Frontal cortex (tissue), 4 donors: ENCODE measurements at places on chromosomes 3 and 15. TPM values are rescaled to one million over a fixed set of nuclear protein-coding genes. Genes with fewer than 3 reads are reported as not detected.

Gene C2CD4A
- under 0.01 TPM for total RNA-seq

Gene CLDN16
- 1.6 TPM for total RNA-seq

Gene ZBED2
- not detected for total RNA-seq

Gene MED12L
- total RNA-seq, result 6.1 TPM

Gene IQCF6
- not detected for total RNA-seq

Gene PRC1
- total RNA-seq, result 13.5 TPM

Gene PARP9
- total RNA-seq, result 4.1 TPM

Gene MOBP
- 0.41 TPM for total RNA-seq

Gene IL20RB
- 0.82 TPM for total RNA-seq

Gene CASR
- total RNA-seq, result not detected

Gene SLC22A14
- total RNA-seq, result under 0.01 TPM

Gene SLC12A8
- total RNA-seq, result 2.4 TPM

Gene WDR6
- total RNA-seq, result 111 TPM

Gene GHSR
- 0.82 TPM for total RNA-seq

Gene IL17RC
- 2.4 TPM for total RNA-seq

Gene EXD1
- 1.2 TPM for total RNA-seq

Gene P3H2
- 2.4 TPM for total RNA-seq

Gene ERICH6
- total RNA-seq, result under 0.01 TPM

Gene SATB1
- 67.7 TPM for total RNA-seq

Gene COL6A6
- 0.41 TPM for total RNA-seq

Gene TMF1
- total RNA-seq, result 36.7 TPM

Gene UPK1B
- not detected for total RNA-seq

Gene DNAH1
- total RNA-seq, result 1.2 TPM

Gene ITIH3
- not detected for total RNA-seq

Gene GOLGA6L4
- 2.4 TPM for total RNA-seq

Gene PLOD2
- 14.7 TPM for total RNA-seq

Gene CILP
- 0.41 TPM for total RNA-seq

Gene CHRM5
- total RNA-seq, result 0.41 TPM

Gene SLC28A1
- total RNA-seq, result not detected

Gene IQCH
- 2.9 TPM for total RNA-seq

Gene FBXW12
- 1.6 TPM for total RNA-seq

Gene SPATA12
- total RNA-seq, result not detected

Gene ANKRD63
- 2.0 TPM for total RNA-seq

Gene DLL4
- 4.1 TPM for total RNA-seq

Gene ABHD17C
- total RNA-seq, result 12.6 TPM

Gene LRRIQ4
- total RNA-seq, result 0.82 TPM
